ENCODE measurements at places on chromosomes 1 and 21.

DNA sequence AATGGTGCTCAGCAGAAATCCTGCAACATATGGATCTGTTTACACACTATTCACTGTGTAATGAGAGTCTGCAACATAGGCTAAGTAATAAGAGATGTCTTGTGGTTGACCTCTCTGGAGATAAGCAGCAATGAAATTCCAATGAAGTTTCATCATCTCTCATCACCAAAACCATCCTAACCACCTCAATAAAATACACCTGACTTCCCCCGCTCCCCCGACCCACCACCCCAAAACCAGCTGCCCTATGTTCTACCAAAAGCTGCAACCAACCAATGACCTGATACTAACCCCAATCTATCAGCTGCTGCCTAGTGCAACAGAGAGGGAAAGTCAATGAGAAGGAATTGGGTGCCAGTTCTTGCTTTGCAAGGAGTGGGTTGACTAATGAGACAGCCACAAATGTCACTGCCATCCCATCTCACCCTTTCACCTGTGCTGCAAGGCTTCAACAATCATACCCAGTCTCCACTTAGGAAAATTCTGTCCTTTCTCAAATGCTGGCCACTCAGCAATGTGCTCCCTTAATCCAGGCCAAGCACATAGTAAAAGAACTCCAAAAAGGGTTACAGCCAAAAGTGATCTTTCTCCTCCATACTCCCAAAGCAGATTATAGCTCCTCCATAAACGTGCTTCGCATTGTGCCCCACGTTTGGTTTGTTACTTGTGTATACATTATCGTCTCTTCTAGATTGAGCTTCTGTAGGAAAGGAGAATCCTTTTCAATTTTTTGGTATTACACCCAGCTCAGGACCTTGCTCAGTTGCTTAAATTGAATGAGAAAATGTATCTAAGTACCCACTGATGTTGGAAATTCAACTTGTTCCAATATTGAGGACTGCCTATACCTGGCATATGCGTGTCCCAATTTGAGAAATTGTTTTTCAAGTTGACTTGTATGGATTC, 29.0 kb downstream of the MRPL39 start:
- DNase-seq, result no peak

GRCh38 chr1:198519639-198520501, 20.6 kb downstream of the ATP6V1G3 start:
- no peak for DNase-seq

DNA sequence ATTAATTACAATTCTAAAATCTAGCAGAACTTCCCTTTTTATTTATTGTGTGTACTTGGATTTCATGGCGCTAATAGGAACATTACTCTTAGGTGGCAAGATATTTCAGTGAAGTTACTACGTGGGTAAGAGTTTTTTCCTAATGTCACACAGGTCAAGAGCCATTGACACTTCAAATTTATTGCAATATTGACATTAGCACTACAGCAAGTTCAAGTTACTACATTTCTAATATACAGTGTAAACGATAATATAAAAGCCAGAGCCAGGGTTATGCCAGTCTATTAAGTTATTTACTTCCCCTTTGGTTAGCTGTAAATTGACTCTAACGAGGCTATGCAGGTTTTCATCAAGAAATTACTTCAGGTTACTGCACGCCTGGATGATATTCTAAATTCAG, 29.7 kb downstream of the CHODL start:
- DNase-seq, result no peak

- DNase-seq, result no peak
These were observed 2.2 kb downstream of the IL22RA1 start for GRCh38 chr1:24140741-24141181.

GRCh38 chr1:204736836-204737235, 51.3 kb upstream of the LRRN2 start:
- DNase-seq, result peak; percentile 11

- DNase-seq, result no peak
These were observed 197.7 kb downstream of the ROR1 start for GRCh38 chr1:63971557-63971956.

DNA sequence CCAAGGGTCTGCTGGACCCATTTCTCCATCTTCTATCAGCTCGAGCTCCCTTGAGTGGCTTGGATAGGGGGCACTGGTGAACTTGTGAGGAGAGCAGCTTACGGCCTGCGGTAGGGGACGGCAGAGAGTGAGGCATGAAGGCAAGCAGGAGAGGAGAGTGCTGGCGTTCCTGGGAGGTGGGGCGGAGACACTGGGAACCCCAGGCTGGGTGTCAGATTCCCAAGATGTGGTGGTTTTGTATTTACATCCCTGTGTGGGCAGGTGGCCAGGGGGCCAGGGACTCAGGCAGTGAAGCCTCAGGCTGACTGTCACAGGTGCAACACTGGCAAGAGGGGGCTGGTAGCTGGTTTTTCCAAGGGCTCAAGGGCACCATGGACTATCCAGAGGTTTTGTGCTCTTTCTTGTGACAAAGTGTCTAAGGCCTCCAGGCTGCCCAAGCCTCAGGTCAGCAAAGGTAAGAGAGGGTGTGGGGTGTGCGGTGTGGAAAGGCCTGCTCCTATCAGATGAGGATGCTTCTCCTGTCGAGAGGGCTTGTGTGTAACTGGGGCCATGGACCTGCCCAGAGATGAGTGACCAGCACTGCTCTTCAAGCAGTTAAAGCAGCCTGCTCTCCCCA, 45.1 kb upstream of the ROR1 start:
- no peak for DNase-seq

- DNase-seq, result no peak
These were observed 18.2 kb upstream of the TRNAU1AP start for GRCh38 chr1:28534671-28535070.

DNA sequence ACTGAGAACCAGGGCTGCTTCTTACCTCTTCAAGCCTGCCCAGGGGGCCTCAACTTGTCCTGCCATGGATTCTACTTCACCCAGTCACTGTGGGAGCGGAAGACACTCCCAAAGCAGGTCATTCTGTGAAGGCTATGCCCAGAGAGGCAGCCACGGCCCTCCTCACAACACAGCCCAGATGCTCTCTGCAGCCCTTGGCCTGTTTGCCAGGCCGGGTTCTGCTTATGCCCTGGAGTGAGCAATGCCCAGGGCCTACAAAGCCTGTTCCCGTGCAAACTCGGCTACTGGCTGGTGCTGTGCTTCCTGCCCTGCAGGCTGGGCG, 33.8 kb upstream of the SLC30A1 start:
- no peak for DNase-seq

- DNase-seq, result no peak
These were observed 42.7 kb upstream of the GJB5 start for GRCh38 chr1:34712007-34712688.

- DNase-seq, result peak; percentile 16
These were observed 113.5 kb downstream of the OMA1 start for GRCh38 chr1:58432851-58433668.

- no peak for DNase-seq
These were observed 402.9 kb downstream of the TGFB2 start for GRCh38 chr1:218748071-218748470.

DNA sequence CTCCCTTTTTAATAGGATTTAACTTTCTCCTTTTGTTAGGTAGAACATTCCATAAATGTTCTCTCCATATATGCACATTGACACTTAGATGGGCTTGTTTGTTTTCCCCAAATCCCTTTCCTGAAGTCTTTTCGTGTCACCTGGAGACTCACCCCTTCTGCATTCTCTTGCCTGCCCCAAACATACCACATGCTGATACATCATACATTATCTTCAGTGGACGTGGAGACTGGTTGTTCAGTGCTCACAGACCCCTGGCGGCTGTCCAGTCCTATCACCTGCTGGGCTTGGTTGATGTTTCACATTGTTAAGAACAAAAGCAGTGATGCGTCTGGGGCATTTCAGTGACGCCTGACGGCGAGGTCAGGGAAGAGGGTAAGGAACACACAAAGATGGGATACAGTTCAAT, 22.2 kb downstream of the FMOD start:
- DNase-seq, result peak; percentile 50

- peak; percentile 35 for DNase-seq
These were observed 114.4 kb upstream of the ZC3H12A start for GRCh38 chr1:37360011-37360410.

- DNase-seq, result no peak
These were observed 138.5 kb downstream of the CLIC6 start for GRCh38 chr21:34807146-34807880.

GRCh38 chr1:233233508-233234040, 62.0 kb downstream of the PCNX2 start:
- DNase-seq, result no peak

DNA sequence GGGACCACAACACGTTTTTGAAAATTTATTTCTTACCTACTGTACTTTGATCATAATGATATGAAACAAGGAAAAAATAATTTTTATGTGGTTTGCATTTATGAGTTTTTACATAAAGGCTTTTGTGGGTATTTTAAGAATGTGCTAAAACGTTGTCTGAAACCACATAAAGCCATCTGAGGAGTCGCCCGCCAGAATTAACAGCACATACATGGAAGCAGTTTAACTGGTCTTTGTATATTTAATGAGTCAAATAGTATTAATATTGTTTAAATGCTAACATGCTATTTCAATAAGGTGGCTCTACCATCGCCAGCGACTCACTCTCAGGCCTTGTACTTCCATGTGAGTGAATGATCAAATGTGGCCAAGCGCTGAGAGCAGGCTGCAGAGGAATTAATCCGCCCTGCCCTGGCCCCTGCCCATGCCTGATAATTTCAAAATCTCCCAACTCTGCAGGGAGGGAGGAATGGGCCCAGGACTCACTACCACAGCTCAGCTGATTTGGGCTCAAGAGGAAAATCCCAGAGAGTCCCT, 49.6 kb downstream of the SLC66A1 start:
- DNase-seq, result no peak

DNA sequence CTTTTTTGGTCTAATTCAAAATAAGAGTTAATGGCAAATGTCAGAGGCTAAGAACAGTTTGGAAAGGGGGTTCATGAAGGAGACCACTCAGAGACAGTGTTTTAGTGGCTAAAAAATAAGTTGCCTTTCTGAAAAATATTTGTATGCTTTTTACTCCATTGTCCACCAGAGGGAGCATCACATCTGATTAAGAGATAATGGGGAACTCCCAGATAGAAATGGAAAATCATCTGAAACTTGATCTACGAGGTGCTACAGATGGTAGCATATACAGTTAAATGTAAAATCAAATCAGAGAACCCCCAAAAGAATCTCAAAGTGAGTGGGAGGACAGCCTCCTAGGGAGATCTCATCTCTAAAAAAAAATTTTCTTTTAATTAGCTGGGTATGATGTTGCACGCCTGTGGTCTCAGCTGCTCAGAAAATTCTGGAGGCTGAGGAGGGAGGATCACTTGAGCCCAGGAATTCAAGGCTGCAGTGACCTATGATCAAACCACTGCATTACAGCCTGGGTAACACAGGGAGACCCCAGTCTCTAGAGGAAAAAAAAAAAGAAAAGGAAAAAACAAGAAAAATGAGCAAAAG, 9.7 kb downstream of the SMYD3 start:
- DNase-seq, result peak; percentile 70

DNA sequence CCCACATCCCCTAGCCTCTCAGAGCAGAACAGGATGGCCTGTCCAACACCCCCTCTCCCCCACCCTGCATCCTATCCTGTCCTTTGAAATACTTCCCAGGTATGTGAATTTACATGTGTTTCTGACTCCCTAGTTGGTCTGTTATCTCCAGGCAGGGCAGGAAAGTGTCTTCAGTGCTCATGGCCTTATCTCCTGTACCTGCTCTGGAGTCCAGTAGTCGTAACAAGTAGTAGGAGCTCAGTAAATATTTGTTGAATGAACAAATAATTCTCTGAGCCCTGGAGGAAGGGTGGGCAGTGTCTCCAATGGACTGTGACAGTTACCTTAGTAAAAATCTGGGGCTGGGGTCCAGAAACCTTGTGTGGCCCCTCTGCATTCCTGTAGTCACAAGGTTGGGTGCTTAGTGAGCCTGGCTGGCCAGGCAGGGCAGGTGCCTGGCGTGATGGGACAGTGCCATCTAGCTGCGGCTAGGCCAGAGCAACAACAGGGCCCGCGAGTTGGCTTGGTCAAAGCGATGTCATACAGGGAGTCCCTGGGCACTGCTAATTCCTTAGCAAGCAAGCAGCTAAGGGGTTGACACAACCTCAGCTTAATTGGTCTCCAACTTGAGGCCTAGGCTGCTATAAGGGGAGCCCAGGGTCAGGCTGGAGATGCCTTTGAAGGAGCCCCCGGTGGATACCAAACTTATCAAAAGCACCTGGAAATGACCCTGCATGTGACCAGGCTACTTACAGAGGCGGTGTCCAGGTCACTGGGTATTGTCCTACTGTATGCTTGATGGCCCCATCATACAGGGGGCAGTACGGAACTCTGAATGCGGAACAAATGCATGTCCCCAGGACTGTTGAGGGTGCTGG, 89.0 kb upstream of the PPM1J start:
- DNase-seq, result peak; percentile 55

DNA sequence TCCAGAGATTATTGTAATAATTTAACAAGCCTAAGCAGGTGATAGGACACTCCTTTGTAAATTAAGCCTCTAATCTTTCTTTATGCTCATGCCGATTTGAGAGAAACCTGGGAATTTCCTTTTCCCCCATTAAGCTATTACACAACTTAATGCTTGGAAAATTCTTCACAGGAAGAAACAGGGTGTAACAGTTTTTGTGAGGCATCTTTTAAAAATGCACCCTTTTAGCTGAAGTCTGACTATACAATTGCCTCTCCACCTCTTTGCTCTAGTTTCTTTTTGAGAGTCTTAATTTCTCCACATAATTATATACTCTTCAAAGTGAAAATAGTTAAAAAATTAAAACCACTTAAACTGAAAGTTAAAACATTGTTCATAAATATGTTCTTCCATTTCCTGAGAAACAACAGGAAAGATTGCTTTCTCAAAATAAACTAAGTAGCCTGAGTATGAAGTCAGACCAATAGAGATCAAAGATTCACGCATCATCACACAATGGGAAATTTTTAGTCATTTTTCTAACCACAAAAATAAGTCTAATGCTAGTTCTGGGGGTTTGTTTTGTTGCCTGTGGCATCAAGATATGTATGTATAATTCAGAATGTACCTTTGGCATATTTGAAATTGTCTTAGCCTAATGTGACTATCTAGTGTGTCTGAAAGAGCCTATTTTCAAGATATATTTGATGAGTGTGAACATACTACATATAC, 34.7 kb downstream of the LRRC8D start:
- no peak for DNase-seq

DNA sequence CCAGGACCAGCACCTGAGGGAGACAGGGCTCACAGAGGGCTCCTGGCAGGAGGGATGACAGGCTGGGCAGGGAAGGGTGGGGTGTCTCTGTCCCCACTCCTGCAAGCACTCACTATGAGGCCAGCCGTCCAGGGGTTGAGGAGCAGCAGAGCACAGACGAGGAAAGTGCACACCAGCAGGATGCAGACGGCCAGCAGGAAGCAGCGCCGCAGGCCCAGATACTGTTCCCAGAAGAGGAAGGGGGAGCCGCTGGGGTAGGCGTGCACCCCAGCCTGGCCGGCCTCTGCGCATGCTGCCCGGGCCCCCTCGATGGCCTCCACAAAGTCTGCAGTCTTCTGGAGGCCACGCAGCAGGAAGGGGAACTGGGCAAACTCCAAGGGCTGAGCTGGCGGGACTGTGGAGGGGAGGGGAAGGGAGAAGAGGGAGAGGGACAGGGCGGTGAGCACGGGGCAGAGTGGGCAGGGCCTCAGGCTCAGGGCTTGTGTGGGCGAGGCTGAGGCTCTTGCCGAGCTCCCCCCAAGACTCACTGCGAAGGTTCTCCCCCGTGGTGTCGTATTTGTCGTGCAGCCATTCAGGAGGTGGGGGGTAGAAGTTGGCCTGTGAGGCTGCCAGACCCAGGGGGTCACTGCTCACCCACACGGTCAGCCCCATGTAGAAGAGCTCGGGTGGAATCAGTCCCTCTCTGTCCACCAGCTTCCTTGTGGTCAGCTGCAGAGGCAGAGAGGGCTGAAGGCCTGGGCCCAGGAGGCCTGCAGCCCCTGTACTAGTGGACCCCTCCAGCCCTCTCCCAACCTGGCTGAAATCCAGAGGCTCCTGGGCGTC, 16.5 kb downstream of the PTCH2 start:
- no peak for DNase-seq

- peak; percentile 41 for DNase-seq
These were observed 657 bp upstream of the HNRNPU start for GRCh38 chr1:244865028-244865371.
